NCI-H1417 treated with DMSO at 0.1 percent for 48 hours (cell line): ENCODE measurements at places on chromosomes 13 and 19.

DNA sequence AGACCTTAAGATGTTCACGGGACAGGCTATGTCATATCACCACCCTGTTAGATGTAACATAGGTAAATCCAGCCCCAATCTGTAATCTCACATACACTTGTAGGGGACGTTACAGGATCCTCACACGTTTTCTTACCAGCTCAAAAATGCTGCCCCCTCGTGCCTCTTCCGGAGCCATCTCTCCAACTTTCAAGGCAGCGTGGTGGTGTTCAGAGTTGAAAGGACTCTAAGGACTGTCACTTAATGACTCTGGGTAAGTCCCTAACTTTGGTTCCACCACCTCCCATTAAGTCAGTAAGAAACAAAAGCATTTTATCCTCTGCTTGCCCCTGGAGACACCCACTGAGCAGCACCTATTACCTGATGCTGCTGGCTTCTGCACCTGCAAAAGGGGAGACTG is 4.4 kb downstream of the MED26 start:
- no peak for DNase-seq

DNA sequence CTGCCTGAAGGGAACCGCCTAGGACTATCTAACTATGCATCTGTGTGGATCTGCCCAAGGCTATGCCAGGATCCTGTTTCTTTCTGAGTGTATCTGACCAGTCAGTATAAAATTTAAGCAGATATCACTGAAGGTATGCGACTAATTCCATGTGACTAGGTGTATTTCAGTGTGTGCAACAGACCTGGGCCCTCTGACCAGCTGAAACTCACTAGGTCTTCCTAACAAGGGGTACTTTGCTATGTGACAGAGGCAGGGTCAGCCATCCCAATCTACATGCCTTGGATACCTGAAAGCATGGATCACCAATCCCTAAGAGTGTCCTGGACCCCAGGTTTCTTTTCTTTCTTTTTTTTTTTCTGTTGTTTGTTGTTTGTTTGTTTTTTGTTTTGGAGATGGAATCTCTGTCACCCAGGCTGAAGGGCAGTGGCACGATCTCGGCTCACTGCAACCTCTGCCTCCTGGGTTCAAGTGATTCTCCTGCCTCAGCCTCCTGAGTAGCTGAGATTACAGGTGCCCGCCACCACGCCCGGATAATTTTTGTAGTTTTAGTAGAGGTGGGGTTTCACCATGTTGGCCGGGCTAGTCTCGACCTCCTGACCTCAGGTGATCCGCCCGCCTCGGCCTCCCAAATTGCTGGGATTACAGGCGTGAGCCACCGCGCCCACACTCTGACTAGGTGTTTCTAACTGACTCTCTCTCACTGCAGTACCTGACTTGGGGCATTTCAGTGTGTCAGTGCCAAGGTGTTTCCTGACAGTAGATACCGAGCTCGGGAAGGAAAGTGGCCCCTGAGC is 43.5 kb downstream of the FCGBP start:
- no peak for DNase-seq

- no peak for DNase-seq
Measured at GRCh38 chr13:90565985-90566713, 781.3 kb upstream of the MIR17HG start.

DNA sequence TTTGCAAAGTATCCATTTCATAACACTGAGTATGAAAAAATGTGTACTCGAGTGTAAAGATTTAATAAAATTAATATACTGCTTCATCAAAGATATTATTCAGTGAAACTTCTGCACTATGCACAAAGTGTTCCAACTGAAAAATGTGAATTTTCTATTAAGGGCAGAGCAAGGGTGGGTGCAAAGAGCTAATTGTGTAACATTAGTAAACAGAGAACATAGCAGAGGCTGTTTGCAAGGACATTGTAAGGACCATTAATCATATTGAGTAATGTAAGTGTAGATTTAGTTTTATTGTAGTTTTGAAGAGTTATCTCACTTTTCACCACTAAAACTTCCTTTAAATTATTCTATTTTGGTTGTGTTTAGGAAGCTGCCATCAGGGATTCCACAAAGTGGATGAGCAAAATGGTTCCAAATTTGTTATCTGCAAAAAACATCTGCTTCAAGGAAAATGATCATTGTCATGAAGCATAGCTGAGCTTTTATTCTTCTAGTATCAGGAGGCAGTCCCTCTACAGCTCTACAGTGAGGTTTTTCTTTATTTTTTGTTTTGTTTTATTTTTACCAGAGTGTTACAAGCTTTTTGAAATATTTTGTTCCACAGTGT is 1375.4 kb downstream of the SLITRK1 start:
- DNase-seq: no peak

GRCh38 chr13:35347679-35348205 is 128.7 kb downstream of the MAB21L1 start:
- no peak for DNase-seq
